Karpas-422 (cell line): ENCODE measurements at places on chromosomes 3 and 15.

DNA sequence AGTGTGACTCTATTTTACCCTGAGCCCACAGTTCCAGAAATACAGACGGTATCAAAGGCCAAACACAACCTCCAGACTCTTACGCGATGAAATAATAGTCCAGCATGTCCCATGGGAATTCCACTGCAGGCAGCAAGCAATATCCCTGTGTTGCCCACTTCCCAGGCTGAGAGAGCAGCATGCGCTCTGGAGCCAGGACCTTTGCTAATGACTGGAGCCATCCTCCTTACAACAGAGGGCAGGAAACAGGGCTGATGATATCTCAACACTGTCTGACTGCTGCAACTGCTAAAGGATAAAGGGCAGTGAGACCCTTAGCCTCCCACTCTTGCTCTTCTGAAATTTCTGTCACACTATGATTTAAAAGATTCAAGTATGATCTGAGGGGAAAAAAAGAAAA lies 34.8 kb downstream of the MCF2L2 start:
- no peaks in the 10 kb centered on the region for H3K27me3 ChIP-seq
- H3K4me3 ChIP-seq = no peak overlapping the region
- no peak for DNase-seq

- H3K36me3 ChIP-seq = peaks cover 16% of the 10 kb centered on the region; the same call in 1 of the 2 replicates
- no peak overlapping the region for H3K27ac ChIP-seq
- no peak overlapping the region for H3K4me3 ChIP-seq
- peaks cover 17% of the 10 kb centered on the region for H3K4me1 ChIP-seq
- no peak for DNase-seq
These were observed 3.1 kb upstream of the AP2M1 start for GRCh38 chr3:184171562-184171961.

DNA sequence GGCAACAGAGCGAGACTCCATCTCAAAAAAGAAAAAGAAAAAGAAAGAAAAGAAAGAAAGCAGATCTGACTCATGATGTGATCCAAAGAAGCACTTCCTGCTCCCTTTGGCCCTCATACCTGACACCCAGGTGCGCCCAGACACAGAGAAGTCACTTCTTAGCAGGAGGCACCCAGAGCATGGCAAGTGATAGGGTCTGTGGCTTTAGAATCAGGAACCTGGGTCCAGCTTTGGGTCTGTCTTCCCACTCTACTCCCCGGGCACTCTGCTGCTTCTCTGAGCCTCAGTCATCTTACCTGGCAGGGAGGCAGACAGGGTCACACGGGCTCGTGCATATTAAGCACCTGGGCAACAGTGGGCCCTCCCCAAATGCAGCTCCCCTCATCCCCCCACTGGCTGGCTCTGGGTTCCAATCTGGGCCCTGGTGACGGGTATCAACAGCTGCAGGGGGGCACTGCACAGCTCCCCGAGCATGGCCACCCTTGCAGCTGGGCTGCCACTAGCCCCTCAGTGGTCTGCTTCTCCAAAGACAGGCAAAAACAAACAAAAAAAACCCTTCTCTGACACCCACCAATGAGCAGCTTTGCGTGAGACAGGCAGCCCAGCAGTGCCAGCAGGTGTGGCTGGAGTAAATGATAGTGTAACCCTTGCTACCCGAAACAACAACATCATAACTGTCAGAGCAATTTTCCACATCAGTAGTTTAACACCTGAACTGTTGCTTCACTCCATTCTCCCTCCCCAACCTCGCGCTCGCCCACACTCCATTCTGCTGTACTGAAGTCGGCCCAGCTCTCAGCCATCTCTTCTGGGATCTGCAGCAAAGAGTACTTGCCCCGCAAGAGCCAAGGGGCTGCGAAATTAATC lies 99.8 kb downstream of the MEGF11 start:
- no peak overlapping the region for H3K27ac ChIP-seq
- no peaks in the 10 kb centered on the region for H3K36me3 ChIP-seq
- DNase-seq = peak; percentile 53
- no peak overlapping the region for H3K4me3 ChIP-seq
- H3K4me1 ChIP-seq = peaks cover 11% of the 10 kb centered on the region
- no peaks in the 10 kb centered on the region for H3K27me3 ChIP-seq

DNA sequence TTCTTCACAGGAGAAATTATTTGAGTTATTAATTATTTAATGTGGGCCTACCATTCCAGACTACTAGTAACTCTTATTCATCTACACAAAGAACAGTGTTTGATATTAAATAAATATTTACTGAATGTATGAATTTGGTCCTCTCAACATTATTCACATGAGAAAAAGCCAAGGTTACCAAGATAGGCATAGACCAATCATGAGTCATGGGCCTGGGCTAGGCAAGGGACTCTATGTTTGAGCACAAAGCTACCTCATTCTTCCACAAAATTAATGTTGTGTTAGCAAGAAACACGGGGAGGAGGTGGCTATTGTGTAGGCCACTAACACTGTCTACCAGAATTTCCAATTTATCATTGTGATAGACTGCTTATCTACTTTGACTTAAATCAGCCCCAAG lies 115.7 kb downstream of the SERPINI1 start:
- peaks cover 5% of the 10 kb centered on the region; the same call in 1 of the 2 replicates for H3K4me1 ChIP-seq
- H3K27me3 ChIP-seq = no peaks in the 10 kb centered on the region
- DNase-seq = no peak
- no peaks in the 10 kb centered on the region for H3K36me3 ChIP-seq
- no peak overlapping the region for H3K27ac ChIP-seq

DNA sequence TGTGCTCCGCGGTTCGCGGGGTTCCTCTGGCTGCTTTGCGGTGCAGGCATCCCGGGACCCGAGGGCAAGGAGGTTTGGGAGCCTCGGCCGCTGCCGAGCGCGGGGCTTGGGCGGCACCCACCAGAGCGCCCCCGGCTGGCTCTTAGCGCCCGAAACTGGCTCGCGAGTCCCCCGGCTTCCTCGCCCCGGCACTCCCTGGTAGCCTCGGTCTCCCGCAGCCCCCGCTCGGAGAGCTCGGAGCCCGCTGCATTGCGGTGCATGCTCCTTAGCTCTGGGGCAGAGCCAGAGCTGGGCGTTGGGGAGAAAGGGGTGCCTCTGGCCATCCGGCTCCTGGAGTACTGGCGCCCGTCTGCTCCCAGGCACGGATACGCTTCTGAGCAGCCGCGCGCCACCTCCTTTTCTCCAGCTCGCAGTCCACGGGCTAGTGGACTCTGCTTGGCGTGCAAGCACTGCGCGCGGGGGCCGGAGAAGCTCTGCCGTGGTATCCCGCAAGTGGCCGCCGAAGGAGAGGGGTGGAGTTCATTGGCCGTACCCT lies 753 bp downstream of the EPHB1 start:
- H3K36me3 ChIP-seq = no peaks in the 10 kb centered on the region
- H3K4me3 ChIP-seq = peak overlapping the region; percentile 63
- peaks cover 6% of the 10 kb centered on the region for H3K4me1 ChIP-seq
- no peaks in the 10 kb centered on the region for H3K27me3 ChIP-seq
- H3K27ac ChIP-seq = no peak overlapping the region
- no peak for DNase-seq

GRCh38 chr15:31869686-31870307 lies 160.5 kb upstream of the CHRNA7 start:
- no peaks in the 10 kb centered on the region for H3K36me3 ChIP-seq
- peaks cover 5% of the 10 kb centered on the region for H3K4me1 ChIP-seq
- H3K27ac ChIP-seq = no peak overlapping the region
- H3K4me3 ChIP-seq = no peak overlapping the region

GRCh38 chr3:923161-923910 lies 169.5 kb upstream of the CNTN6 start:
- H3K27ac ChIP-seq = no peak overlapping the region
- no peak for DNase-seq
- H3K4me1 ChIP-seq = no peaks in the 10 kb centered on the region
- no peak overlapping the region for H3K4me3 ChIP-seq
- no peaks in the 10 kb centered on the region for H3K36me3 ChIP-seq

DNA sequence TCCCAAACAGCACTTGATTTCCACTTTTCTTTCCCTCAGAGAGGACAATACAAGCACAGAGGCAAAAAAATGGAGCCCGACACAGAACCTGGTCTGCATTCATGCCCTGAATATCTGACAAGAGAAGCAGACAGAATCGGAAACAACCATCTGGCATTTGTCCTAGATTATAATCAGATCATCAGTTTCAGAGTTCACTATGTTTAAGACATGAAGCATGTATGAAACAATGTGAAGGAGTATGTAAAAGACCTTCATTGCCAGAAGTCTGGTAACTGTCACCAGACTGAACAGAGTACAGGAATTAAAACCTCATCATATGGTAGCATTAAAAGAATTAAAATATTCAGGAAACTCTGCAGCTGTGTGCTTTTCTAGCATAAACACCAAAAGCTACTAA lies 65.0 kb downstream of the SETD2 start:
- peaks cover 46% of the 10 kb centered on the region; the same call in 1 of the 2 replicates for H3K36me3 ChIP-seq
- H3K4me1 ChIP-seq = no peaks in the 10 kb centered on the region
- no peak overlapping the region for H3K4me3 ChIP-seq
- H3K27ac ChIP-seq = no peak overlapping the region
- no peaks in the 10 kb centered on the region for H3K27me3 ChIP-seq
- no peak for DNase-seq

DNA sequence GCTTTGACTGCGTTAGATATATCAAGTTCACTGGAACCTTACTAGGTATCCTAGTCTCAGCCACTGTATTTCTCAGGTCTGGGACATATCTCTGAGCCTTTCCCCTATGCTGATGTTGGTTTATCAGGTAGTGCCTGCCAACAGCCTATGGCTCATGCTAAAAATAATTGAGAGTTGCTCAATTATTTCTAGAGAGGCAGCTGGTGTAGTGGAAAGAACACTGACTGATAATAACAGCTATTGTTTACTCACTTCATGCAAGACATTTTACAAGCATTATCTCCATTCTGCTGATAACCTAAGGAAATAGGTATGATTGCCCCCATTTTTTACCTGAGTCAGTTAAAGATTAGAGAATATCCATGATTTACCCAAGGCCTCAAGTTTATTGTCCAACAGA lies 231.4 kb downstream of the LRRN1 start:
- H3K27me3 ChIP-seq = no peaks in the 10 kb centered on the region; the same call in 1 of the 2 replicates
- DNase-seq = no peak
- H3K36me3 ChIP-seq = no peaks in the 10 kb centered on the region

DNA sequence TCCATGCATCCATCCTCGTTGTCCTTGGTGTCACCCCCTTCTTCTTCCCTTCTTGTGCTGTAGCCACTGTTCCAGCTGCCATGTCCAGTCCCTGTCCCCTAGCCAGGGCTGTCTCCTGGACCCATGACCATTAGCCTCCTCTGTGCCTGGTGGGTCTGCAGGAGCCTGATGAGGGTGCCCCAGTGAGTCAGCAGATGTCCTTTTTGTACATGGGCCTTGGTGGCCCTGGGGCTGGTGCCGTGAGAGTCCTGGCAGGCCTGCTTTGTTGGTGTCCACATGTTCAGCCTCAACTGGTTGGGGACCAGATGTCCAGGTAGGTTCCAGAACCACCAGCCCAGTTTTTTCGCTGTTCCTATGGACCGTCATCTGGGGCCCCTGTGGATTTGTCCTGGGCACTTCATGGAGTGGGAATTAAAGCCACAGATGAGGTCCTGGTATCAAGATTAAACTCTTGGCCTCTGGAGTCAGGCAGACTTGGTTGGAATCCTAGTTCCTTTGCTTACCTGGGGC lies 66.1 kb downstream of the FBLN2 start:
- H3K4me3 ChIP-seq = no peak overlapping the region
- H3K36me3 ChIP-seq = no peaks in the 10 kb centered on the region
- no peaks in the 10 kb centered on the region for H3K27me3 ChIP-seq
- no peaks in the 10 kb centered on the region for H3K4me1 ChIP-seq

DNA sequence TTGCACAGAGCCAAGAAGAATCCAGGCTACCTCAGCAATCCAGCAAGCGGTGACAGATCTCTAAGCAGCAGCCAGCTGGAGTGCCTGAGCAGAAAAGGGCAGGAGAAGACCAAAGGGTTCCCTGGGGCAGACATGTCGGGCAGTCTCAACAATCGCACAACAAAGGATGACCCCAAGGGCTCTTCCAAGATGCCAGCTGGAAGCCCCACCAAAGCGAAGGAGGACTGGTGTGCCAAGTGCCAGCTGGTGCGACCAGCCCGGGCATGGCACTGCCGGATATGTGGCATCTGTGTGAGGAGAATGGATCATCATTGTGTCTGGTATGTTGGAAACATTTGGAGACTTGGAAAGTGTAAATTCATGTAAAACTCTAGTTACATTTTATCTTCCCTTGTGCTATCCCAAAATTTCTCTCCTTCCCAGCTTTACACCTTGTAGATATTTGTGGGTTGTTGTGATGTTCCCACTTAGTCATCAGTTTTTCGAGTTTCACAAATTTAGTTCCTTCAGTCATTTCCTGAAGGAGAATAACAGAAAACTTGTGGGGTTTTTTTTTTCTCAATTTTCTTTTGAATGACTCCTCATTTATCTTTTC lies 6.4 kb downstream of the ZDHHC23 start:
- H3K27me3 ChIP-seq = no peaks in the 10 kb centered on the region
- H3K27ac ChIP-seq = no peak overlapping the region
- no peak for DNase-seq
- H3K4me1 ChIP-seq = peaks cover 7% of the 10 kb centered on the region

DNA sequence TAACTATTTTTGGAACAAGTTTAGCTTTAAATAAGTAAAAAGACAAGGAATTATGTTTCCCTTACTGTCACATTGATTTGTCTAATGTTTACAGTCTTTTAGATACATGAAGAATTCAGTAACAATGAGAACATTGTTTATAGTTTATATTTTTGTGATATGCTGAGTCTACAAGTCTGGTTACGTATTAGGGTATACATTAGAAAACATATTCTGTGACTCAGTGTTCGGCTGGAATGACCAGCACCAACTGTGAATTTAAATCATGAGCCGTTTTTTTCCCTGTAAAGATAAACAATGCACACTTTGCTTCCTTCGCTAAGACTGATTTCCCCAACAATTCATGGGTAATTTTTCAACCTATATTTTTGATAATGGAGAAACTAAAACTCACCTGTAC lies 131.5 kb downstream of the DUT start:
- H3K27me3 ChIP-seq = no peaks in the 10 kb centered on the region
- H3K27ac ChIP-seq = no peak overlapping the region
- H3K4me3 ChIP-seq = no peak overlapping the region
- no peaks in the 10 kb centered on the region for H3K36me3 ChIP-seq
- no peak for DNase-seq

DNA sequence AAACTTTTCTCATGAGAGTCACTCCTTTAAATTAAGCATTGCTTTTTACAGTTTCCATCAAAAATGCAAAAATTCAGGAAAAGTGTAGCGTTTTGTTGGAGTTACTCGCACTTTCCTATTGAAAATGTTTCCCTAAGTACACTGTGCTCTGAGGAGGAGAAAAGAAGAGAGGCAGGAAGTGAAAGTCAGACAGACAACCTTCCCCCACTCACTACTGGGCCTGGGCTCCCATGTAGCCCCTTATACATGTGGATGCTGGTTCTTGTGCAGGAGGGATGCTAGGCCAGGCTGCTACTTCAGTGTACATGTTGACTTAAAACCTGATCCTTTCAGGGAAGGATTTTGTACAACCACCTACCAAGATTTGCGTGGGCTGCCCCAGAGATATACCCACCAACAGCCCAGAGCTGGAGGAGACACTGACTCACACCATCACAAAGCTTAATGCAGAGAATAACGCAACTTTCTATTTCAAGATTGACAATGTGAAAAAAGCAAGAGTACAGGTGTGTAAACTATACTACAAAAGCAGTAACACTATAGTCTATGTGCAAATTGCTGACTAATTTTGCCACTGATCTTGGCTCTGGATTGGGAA lies 15.1 kb downstream of the KNG1 start:
- no peak overlapping the region for H3K27ac ChIP-seq
- H3K4me1 ChIP-seq = no peaks in the 10 kb centered on the region
- no peak for DNase-seq

GRCh38 chr3:131796558-131797198 lies 238.1 kb downstream of the CPNE4 start:
- H3K27me3 ChIP-seq = no peaks in the 10 kb centered on the region
- H3K27ac ChIP-seq = peak overlapping the region; percentile 82
- peak; percentile 92 for DNase-seq
- no peaks in the 10 kb centered on the region for H3K36me3 ChIP-seq
